ENCODE measurements at places on chromosomes 1 and 21.

DNA sequence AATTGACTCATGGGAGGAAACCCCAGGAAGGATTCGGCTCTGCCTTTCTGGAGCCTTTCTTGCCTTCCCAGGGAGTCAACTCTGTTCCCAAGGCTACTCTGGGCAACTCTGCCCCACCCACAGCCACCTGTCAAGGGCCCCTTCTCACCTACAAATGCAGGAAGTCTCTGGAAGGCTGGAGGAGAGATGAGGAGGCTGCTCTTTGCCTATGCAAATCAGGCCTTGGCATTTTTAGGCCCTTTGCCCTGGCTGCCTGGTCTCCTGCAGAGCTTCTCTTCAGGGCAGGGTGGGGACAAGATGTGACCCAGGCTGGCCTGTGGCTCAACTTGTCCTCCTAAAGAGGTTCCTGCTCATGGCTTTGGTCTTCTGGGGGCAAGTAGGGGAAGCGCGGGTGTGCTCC, 5.4 kb downstream of the SLC6A9 start:
- no peak for DNase-seq

- DNase-seq, result no peak
These were observed 1.8 kb upstream of the SYT2 start for GRCh38 chr1:202711949-202712635.

DNA sequence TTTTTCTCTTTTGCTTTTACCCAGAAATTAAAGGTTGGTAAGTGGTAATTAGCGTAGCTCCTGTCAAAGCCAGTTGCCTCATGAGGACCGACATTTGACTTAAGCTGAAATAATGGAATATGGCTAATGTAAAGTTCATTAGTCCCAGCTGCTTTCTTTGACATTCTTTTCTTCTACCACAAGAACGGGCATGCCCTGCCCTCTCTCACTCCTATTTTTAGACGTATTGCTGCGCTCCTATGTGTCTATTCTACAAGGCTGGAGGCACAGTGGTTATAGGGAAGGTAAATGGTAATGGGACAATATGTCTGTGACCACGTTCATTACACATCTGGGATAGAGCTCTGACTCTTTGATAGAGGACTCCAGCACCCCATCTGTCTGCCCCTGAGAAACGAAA, 6.8 kb downstream of the CORT start:
- no peak for DNase-seq

- no peak for DNase-seq
These were observed 707 bp upstream of the KLHL21 start for GRCh38 chr1:6603238-6603914.

- DNase-seq, result no peak
These were observed 3.9 kb upstream of the CLSTN1 start for GRCh38 chr1:9827558-9828185.

- DNase-seq, result no peak
These were observed 720.7 kb upstream of the CXADR start for GRCh38 chr21:16792101-16792500.

DNA sequence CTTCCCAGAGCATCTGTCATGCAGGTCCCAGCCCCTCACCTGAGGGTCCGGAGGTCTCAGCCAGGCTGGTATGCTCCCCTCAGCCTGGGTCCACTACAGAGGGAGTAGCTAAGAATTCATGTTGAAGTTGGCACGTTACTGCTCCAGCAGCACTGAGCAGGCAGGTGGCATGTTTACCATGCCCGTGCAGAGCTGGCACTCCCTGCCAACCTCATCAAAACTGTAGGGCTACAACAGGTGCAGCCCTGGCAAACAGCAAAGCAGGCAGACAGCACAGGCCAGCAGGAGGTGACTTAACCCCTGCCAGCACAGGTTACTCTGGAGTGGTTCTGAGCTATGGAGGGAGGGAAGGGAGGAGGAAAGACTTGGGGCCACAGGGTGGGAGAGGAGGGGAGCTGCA, 46.4 kb downstream of the NUAK2 start:
- DNase-seq, result no peak

- DNase-seq, result no peak
These were observed 259.6 kb upstream of the PLD5 start for GRCh38 chr1:242784084-242784483.

DNA sequence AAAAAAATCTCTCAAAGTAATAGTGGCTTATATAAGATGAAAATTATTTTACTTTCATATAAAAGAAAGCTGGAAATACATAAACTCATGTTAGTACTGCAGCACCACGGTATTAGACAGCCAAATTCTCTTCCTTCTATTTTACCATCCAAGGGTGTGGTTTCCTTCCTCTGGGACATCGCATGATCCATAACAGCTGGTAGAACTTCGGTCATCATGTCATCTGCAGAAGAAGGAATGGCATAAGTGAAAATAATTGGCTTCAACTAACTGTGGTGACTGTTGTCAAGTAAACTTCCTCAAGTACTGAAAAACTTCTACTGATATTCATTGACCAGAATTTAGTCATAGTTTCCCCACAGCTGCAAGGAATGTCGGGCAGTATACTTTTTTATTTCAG, 28.3 kb upstream of the IFI44L start:
- no peak for DNase-seq

DNA sequence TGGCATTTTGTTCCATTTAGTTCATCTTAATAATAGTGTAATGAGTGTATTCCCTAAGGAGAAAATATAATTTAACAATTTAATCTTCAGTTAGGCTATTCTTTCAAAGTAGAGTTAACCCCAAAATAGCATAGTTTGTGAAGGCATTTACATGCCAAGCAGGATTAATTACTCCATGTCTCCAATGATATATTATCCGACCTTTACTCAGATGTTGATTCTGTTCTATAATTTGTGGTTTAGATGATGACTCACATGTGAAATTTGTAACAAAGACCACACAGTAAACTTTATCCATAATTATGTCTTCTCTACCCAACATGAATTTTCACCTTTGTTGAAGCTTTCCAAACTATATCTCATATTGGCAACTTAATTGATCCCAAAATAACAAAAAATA, 2065.2 kb downstream of the MRPL39 start:
- DNase-seq, result no peak

- DNase-seq, result no peak
These were observed 118.8 kb upstream of the PBX1 start for GRCh38 chr1:164440232-164440631.
